Forelimb muscle (tissue), 1 donor: ENCODE measurements at places on chromosomes 4 and X. TPM values are rescaled to one million over a fixed set of nuclear protein-coding genes. Genes with fewer than 3 reads are reported as not detected.

GRCh38 chrX:120549483-120550452, 11.0 kb downstream of the CUL4B start:
- DNase-seq: no peak

DNA sequence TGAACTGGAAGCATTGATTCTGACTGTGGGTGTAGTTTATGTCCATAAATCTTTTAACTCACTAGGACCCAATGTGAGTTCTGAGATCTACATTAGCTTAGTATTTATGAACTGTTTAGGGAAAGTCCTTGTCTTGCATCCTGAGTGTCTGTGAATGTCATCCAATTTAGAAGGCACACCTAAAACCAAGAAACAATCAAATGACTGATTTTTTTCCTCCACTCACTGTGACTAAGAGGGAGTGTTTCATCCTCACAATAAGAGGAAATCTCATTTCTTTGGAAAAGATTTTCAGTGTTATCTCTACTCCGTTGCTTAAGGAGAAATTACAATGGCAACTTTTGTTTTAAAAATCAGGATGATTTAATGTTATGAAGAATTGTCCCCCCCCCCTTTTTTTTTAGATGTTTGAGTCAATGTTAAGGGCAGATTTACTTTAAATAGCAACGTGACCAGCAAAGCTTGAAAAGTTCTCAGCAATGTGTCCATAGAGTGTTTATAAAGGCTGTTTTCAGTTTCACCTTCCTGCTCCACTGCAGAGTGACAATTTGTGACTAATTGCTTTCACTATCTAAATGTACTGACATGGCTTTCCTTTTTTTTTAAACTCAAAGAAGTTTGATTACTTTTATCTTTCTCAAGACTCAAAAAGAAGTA, 173.0 kb downstream of the SPCS3 start:
- DNase-seq: no peak

GRCh38 chr4:174681723-174682300, 147.2 kb downstream of the GLRA3 start:
- no peak for DNase-seq

DNA sequence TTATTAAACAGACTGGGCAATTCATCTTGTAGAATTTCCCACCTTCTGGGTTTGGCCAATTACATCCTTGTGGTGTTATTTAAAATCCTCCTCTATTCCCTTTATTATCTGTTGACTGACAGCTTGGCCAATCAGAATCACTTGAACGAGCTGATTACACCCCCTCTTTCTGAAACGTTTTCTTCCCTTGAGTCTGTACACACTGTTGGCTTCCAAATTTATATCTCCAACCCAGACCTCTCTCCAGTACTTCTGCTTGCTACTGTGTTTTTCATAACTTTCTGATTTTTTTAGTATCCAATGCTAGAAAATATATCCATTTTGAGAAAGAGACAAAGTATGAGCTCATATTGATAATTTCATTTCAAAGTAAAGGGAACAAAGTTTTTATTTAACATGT, 14.8 kb downstream of the CD38 start:
- DNase-seq: no peak

The MUC7 gene
- polyA plus RNA-seq: not detected
